ENCODE measurements at places on chromosomes 7 and 10.

- no peak for DNase-seq
These were observed 147.4 kb upstream of the AGR3 start for GRCh38 chr7:17029150-17029549.

DNA sequence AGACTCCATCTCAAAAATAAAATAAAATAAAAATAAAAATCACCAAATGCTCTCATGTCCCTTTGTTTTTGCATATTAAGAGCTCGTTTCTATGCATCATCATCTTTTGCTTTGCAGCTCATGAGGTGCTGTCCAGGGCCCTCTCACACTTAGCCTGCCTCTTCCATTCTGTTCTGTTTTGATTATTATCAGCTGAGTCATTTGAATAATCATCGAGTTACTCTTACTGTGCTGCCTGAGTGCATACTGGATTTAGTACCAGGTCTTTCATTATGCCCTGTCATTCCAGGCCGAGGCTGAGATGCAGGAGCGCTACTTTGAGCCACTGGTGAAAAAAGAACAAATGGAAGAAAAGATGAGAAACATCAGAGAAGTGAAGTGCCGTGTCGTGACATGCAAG lies 33.0 kb downstream of the UCMA start:
- DNase-seq = no peak

DNA sequence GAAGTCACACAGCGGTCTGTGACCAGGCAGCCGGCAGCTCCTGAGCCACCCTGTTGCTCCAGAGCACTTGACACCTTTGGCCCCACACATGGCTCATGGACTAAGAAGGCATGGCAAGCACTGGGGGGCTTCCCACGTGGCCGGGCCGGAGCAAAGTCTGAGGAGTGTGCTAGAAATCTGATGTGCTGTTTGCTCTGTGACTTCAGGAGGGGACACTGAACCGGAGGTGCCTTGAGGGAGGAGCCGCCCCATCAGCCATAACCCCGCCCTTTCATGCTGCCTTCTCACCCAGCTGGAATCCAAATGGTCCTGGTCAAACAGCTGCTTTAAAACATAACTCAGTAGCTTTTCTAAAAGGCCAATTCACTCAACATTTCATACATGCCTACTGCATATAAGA lies 33.5 kb downstream of the PROSER2 start:
- no peak for DNase-seq

- DNase-seq = no peak
These were observed 4.2 kb upstream of the RPEL1 start for GRCh38 chr10:103241262-103242011.

GRCh38 chr7:69654849-69655707 lies 56.8 kb downstream of the AUTS2 start:
- no peak for DNase-seq

- DNase-seq = no peak
These were observed 40.5 kb upstream of the TMEM273 start for GRCh38 chr10:49228677-49229076.

DNA sequence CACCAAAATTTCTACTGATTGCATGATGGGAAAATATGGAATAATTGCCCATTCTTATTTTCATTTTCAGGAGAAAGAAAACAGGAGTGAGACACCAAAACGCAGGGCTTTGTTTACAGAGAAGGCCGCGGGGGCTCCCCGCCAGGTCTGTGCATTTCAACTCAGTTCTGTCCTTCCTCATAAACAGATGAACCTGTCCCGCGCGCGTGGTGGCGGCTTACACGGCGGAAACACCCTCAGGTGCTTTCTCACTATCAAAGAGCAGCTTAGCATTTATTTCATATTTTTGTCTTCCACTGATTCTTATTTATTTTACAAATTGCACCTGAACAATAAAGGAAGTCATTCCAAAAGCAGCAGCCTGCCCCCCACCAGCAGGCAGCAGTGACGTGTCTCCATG lies 579.4 kb downstream of the PTPRN2 start:
- DNase-seq = no peak

DNA sequence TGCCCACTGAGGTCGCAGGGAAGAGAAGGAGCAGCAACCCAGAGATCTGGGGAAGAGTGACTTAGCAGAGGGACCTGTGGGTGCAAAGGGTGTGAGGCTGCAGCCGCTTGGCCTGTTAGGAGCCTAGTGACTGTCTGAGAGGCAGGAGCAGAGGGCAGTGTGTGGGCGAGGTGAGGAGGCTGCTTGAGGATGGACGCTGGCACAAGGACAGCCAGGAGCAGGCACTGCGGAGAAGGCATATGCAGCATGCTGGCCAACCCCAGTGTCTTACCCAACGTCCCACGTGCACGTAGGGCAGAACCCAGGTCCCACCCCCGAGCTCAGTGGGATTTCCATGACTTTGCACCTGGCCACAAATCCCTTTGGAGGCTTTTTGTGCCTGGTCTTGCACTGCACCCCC lies 54.1 kb downstream of the C10orf105 start:
- DNase-seq = no peak

DNA sequence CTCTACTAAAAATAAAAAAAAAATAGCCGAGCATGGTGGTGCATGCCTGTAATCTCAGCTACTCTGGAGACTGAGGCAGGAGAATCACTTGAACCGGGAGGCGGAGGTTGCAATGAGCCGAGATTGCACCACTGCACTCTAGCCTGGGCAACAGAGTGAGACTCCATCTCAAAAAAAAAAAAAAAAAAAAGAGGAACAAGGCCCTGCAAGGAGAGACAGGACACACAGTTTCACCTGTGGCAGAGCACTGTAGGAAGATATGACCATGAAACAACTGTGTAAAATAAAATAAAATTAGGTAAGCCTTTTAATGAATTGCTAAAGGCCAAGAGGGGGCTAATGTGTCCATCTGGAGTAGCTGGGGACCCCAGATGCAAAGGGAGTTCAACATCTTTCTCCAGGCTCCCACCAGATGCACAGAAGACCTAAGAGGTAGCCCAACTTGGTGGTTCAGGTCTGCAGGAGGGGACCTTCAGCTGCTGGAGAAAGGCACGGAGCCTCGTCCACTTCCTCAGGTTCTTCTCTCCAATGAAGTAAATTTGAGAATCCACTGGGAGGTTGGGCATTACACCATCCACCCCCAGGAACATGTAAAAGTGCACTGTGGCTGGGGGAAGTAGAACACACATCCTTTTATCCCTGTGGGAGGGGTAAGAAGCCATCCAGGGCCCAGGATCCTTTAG lies 12.7 kb downstream of the PPIF start:
- no peak for DNase-seq

GRCh38 chr10:13270877-13271551 lies 28.9 kb downstream of the PHYH start:
- DNase-seq = no peak

GRCh38 chr7:129556607-129557133 lies 54.3 kb downstream of the SMKR1 start:
- no peak for DNase-seq

DNA sequence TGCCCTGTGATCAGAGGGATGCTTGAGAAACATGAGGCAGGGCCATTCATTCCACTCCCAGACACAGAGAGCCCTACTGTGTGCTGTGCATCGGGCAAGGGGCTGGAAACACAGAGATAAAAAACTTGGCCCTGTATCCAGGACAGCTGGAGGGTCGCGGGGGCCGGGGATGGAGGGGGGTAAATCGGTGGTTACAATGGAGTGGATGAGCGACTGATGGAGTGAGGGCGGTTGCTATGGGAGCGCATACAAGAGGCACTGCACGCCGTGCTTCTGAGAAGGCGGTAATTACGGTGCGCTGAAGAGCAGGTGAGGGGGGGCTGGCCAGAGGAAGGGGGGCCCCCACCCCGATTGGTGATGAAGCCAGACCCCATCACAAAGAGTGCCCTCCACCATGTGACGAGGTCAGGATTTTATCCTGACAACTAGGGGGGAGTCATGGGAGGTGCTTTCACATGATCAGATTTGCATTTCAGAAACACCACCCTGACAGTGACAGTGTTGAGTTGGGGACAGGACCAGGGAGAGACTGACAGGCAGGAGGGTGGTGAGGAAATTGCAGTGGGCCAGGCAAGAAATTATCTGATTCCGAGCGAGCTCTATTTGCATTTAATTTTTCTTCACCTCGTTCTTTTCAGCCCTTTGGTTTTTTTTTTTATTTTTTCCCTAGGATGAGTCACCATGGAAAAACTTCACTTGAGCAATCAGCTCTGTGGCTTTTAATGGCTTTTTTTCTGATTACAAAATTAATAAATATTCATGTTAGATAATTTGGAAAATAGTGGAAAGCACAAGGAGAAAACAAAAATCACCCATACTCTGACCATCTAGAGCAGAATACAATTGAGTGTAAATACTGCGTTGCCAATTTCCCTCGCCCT lies 7.8 kb downstream of the CPA5 start:
- no peak for DNase-seq

DNA sequence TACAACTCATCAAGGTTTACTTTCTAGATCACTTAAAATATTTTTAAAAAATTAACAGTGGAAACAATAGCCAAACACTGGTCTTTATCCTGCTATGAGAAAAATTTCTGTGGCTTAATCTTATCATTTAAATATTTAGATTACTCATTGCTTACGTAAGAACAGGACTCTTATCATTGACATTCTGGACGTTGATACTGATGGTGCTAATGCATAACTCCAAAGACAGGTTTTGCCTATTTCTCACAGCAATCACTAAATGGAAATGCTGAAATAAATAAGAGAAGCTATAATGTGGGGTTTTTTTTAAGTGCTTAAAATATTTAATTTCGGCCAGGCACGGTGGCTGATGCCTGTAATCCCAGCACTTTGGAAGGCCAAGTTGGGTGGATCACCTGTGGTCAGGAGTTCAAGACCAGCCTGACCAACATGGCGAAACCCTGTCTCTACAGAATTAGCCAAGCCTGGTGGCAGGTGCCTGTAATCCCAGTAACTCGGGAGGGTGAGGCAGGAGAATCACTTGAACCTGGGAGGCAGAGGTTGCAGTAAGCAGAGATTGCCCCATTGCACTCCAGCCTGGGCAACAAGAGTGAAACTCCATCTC lies 195.0 kb downstream of the HGF start:
- no peak for DNase-seq

DNA sequence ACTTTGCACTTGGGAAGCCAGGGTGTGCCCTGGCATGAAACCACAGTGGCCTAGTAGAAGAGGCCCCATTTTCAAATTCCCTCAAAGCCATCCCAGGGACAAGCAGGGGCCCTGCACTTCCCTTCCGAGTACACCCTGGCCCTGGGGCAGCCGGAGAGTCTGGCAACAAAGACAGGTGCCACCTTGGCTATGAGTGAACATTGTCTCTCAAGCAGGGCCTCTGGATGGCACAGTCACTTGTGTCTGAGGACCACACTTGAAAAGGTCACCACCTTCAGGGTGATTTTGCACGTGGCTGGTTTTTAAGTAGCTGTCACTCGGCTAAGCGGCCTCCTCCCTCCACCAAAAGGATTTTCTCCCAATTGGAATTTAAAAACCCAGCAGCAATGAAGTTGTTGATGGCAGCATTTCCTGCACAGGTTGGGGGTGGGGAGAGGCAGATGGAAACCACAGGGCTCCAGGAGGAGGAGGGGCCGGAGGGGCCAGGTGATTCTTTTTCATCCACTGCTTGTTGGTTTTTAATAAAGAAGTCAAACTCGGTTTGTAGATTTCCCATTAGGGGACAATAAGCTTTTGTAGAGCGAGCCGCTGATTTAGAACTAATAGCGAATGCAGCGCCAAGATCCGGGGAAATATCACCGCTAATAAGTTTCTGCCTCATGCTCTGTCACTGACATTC lies 33.9 kb downstream of the C10orf105 start:
- DNase-seq = no peak

DNA sequence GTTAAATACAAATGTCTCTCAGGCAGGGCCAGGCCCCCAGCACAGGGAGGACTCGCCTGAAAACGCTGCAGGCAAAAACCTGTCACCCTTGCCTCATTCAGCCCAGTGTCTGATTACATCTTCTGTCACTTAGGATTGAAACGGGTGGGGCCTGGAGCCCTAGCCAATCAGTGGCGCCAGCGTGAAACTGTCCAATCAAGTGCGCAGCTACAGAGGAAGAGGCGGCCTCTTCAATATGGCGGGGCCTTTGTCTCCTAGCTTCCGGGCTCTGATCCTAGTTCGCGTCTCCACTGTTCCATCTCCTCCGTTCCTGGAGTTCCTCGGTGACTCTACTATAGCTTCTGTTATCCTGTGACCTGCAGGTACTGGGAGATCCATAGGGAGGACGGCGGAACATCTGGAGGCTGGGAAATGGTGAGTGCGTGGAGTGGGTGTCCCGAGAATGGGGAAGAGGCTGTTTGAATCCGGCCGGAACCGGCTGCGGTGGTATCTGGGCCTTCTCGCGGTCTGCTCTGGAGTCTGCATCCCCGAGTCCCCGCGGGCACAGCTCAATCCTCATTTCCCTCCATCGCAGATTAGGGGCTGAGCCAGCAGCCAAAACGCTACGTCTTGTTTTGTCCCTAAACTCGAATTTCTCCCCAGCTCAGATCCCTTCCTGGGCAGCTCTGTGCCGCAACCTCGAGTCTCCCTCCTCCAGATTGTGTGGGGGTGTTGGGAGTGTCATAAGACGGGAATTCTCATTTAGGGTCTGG lies at the start of gene ZNF736:
Gene ZNF736 (plus strand): TSS at position 222 of the 752 bp plus-strand sequence. CDS start 190 bp downstream, at position 412.
- DNase-seq = peak; percentile 43

DNA sequence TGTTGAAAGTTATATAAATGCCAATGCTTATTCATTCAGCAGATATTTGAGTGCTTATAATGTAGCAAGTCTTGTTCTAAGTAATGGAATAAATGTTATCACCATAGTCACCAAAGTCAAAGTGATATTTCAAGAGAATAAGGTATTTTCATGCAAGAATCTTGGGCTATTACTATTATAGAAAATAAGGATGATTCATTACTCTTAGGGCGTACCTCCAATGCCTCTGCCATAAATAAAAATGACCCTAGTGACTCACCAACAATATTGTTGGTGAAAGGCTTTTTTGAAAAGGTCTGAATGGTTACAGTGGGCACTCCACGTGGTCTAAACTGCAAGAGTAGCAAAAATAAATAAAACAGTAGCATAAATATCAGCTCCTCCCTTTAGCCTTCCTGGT lies 68.4 kb downstream of the RALA start:
- no peak for DNase-seq

DNA sequence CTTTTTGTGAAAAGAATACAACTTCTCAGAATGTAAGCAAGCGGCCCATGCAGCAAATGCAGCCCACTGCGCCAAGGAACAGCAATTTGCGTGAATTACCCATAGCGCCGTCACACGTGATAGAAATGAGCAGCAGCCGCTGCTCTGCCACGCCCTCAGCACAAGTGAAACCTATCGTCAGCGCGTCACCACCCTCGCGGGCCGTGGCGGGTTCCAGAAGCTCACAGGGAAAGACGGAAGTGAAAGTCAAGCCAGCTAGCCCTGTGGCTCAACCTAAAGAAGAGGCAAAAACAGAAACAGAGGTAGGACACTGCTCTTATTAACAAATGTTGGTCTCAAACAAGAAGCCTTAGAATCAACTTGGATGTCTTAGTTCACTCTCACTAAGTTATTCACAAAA lies 70.5 kb downstream of the SHH start:
- DNase-seq = no peak

- DNase-seq = no peak
These were observed 50.4 kb downstream of the RBM33 start for GRCh38 chr7:155694851-155695250.

- DNase-seq = no peak
These were observed 154.0 kb downstream of the TCF7L2 start for GRCh38 chr10:113104047-113104446.

DNA sequence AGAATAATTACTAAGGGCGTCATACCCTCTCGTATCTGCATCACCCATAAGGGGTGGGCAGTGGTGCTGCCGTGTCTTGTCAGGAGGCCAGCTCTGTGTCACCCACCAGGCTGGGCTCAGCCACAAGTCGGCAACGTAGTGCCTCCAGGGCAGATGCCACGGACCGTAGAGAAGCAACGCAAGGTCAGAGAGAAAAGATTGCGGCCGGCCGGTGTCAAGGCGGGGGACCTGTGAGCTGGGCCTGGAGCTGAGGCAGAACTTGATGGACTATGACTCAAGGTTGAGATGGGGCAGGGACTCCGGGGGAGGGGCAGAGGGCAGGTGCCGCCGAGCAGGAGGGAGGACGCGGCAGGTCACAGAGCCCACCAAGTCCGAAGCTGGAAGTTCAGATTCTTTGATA lies 29.5 kb downstream of the FOXK1 start:
- DNase-seq = no peak

Measured in GM19239 (cell line).